Foreskin fibroblast (primary cell): ENCODE measurements at places on chromosomes 5 and 9.

GRCh38 chr9:11356067-11356466 lies 743.3 kb upstream of the PTPRD start:
- no peak for DNase-seq

DNA sequence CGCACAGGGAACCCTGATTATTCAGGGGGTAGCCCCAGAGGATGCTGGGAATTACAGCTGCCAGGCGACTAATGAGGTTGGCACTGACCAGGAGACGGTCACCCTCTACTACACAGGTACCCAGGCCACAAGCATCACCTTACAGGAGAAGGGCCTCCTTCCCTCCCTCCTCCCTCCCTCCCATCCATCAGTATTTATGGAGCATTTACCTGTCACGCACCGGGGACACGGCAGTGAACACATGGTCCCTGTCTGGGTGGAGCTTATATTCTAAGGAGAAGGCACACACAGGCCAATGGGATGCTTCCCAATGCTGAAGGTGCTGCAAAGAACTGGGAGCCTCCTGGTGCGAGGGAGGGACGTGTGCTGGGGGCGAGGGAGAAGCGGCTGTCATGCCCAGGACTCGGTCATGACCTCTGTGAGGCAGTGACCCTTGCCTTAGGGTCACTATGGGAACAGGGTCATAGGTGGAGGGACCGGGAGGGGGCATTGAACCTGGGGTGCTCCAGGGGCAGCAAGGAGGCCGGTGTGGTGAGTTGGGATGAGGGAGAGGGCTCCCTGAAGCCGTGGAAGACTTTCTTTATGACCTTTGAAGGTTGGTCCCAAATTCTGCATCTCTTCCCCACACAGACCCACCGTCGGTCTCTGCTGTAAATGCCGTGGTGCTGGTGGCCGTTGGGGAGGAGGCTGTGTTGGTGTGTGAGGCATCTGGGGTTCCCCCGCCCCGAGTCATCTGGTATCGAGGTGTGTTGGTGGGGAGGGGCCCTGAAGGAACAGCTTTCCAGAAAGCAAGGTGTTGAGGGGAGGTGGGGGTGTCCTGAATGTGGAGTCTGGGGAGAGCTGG lies 41.5 kb downstream of the HMCN2 start:
- DNase-seq = no peak

GRCh38 chr5:11904265-11904906 lies at the start of gene CTNND2:
Gene CTNND2, minus strand, starts transcription at chr5:11904446. Its CDS starts 593 bp downstream, at chr5:11903853.
- no peak for DNase-seq

DNA sequence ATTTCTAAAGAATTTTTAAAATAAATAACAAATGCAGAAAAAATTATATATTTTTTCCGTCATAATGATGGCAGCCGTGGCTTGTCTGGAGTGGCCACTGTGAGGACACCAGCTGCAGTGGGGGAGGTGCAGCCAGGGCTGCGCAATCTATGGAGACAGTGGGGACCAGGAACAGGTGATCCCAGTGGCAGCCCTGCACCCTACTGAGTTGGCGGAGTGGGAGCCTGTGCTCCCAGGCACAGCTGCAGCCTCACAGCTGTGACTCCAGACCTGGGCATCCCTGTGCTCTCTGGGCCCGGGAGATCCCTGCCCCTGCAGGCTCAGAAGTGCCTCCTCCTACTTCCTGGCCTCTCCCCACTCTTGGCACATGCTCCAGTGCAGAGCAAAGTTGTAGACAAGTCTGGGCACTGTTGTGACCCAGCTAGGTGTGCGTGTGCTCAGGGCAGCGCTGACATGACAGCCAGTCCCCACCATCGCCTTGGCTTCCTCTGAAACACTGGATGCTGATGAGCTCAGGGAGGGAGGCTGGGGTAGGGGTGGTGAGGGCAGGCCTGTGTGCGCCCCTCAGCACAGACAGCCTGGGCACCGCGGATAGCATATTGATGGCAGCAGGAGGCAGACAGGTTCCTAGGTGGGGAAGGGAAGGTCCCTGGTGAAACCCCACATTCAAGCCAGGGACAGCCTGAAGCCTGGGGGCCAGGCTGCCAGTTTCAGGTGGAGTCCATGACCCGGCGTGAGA lies 96.0 kb upstream of the PRR16 start:
- no peak for DNase-seq

- DNase-seq = no peak
Observed at GRCh38 chr5:96733771-96734500, 71.8 kb downstream of the CAST start.

- no peak for DNase-seq
Observed at GRCh38 chr9:120610975-120611689, 31.2 kb upstream of the CDK5RAP2 start.

- peak; percentile 50 for DNase-seq
Observed at GRCh38 chr9:91519520-91520277, 96.1 kb upstream of the NFIL3 start.

- DNase-seq = peak; percentile 34
Observed at GRCh38 chr5:122420091-122420490, 108.1 kb downstream of the SNCAIP start.

GRCh38 chr9:136011703-136012496 lies 50.7 kb upstream of the UBAC1 start:
- peak; percentile 56 for DNase-seq

- DNase-seq = no peak
Observed at GRCh38 chr9:107237873-107238272, 45.2 kb upstream of the RAD23B start.

- peak; percentile 98 for DNase-seq
Observed at GRCh38 chr5:134125039-134126015, 10.8 kb downstream of the TCF7 start.

DNA sequence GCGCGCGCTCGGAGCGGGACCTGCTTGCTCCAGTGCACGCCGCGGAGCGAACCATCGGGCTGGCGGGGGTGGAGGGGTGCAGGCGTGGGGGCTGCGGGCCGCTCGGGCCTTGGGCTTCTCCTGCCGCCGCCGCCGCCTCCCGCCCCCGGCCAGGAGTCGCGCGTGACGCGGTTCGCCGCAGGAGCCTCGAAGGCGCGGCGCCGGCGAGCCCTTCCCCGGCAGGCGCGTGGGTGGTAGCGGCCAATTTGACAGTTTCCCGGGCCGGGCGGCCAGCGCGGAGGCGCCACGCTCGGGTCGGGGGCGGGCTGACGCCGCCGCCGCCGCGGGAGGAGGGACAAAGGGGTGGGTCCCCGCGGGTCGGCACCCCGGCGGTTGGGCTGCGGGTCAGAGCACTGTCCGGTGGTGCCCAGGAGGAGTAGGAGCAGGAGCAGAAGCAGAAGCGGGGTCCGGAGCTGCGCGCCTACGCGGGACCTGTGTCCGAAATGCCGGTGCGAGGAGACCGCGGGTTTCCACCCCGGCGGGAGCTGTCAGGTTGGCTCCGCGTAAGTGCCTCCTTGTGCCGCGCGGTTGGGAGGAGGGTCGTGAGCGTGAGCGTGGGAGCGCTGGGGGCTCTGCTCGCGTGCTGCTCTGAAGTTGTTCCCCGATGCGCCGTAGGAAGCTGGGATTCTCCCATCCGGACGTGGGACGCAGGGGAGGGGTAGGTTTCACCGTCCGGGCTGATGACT lies at the start of gene TJP2:
TSS of gene TJP2 (plus strand) at position 387 of the 725 bp plus-strand sequence. CDS start at position 483, 96 bp downstream.
- peak; percentile 92 for DNase-seq

GRCh38 chr9:111599092-111599954 lies at the start of gene PTGR1:
Gene PTGR1, minus strand, starts transcription at chr9:111599647. Its CDS starts 2,225 bp downstream, at chr9:111597422.
- peak; percentile 96 for DNase-seq

- no peak for DNase-seq
Observed at GRCh38 chr5:169272111-169272510, 28.8 kb downstream of the SLIT3 start.
